ENCODE measurements at places on chromosomes 3 and 15. TPM values are rescaled to one million over a fixed set of nuclear protein-coding genes. Genes with fewer than 3 reads are reported as not detected.

AQP9 gene
- not detected for total RNA-seq

CLDN18 gene
- total RNA-seq = not detected

TM4SF4 gene
- 26.5 TPM for total RNA-seq

PRSS50 gene
- total RNA-seq = not detected

CLEC3B gene
- not detected for total RNA-seq

DNAH12 gene
- 0.02 TPM for total RNA-seq

GATA2 gene
- total RNA-seq = 5.4 TPM

SPESP1 gene
- not detected for total RNA-seq

CPA3 gene
- not detected for total RNA-seq

BLOC1S6 gene
- total RNA-seq = 21.0 TPM

DPPA2 gene
- not detected for total RNA-seq

ABTB1 gene
- total RNA-seq = 19.1 TPM

EPHB1 gene
- total RNA-seq = 0.16 TPM

KCNH8 gene
- total RNA-seq = not detected

TNIK gene
- total RNA-seq = 2.1 TPM

PLA2G4E gene
- total RNA-seq = not detected

CCR1 gene
- total RNA-seq = not detected

COL8A1 gene
- not detected for total RNA-seq

TBC1D21 gene
- total RNA-seq = not detected

FBXW12 gene
- total RNA-seq = not detected

ADPRH gene
- total RNA-seq = 2.6 TPM

CACNA2D2 gene
- 0.58 TPM for total RNA-seq

UNC13C gene
- not detected for total RNA-seq

SLC9A9 gene
- not detected for total RNA-seq

TIMMDC1 gene
- 77.5 TPM for total RNA-seq

MUC20 gene
- 0.51 TPM for total RNA-seq

IGSF10 gene
- 0.49 TPM for total RNA-seq

All from A549 treated with RU486 at 1 μM for 4 hours (cell line).